ENCODE measurements at places on chromosomes 11 and 22.

DNA sequence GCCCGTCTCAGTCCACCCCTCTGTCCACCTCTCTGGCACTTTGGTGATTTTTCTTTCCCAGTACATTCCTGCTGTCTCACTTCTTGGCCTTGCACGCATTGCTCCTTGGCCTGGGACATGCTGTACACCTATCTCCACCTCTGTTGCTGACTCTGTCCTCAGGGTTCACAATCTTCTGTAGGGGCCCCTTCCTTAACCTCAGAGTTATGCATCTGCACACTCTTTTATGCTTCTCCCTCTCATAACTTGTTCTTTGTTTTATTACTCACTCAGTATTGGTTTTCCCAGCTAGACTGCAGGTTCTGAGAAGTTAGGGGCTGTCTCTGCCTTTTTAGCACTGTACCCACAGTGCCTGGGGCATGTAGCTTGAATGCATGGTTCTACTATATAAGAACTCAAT lies 139.1 kb upstream of the MTMR2 start:
- DNase-seq = no peak

DNA sequence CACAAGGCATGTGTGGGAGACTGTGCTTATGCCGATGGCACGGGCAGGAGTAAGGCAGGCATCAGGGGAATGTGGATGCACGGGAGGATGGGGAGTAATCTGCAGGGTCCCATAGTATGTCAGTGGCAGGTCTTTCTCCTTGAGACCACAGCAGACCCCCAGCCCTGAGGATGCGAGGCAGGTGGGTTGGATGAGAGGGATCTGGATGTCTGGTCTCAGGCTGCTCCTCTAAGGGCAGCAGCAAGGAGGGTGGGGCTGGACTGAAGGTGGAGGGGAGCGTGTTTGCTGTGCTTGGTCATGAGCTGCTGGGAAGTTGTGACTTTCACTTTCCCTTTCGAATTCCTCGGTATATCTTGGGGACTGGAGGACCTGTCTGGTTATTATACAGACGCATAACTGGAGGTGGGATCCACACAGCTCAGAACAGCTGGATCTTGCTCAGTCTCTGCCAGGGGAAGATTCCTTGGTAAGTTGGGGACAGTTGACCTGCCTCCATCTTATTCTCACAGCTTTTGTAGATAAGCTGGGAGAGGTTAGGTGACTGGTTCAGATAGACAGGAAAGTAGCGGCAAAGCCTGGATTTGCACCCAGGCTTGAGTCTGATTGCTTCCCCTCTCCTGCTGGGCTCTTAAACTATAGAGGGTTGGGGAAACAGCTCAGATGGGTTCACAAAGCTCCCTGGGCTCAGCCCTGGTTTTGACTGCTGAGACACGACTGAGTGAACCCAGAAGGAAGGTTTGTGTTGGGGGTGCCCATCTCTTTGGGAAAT lies at the start of gene APOL1:
Gene APOL1, plus strand, starts transcription at position 380 of the 769 bp plus-strand sequence. CDS start 1,823 bp downstream, outside the sequence.
- DNase-seq = no peak

GRCh38 chr11:18490319-18490718 lies 34.7 kb downstream of the LDHAL6A start:
- DNase-seq = no peak

- no peak for DNase-seq
Observed at GRCh38 chr11:19168090-19168489, 33.7 kb downstream of the CSRP3 start.

- no peak for DNase-seq
Observed at GRCh38 chr11:126337474-126338241, 17.8 kb upstream of the ST3GAL4 start.

- no peak for DNase-seq
Observed at GRCh38 chr11:7444091-7444981, 41.0 kb upstream of the OLFML1 start.

- DNase-seq = no peak
Observed at GRCh38 chr11:83044958-83045712, 26.6 kb downstream of the RAB30 start.

- peak; percentile 24 for DNase-seq
Observed at GRCh38 chr11:77473801-77474683, at the start of gene PAK1. Gene PAK1 (minus strand): TSS chr11:77474094. CDS start chr11:77392520, 81,574 bp downstream.

DNA sequence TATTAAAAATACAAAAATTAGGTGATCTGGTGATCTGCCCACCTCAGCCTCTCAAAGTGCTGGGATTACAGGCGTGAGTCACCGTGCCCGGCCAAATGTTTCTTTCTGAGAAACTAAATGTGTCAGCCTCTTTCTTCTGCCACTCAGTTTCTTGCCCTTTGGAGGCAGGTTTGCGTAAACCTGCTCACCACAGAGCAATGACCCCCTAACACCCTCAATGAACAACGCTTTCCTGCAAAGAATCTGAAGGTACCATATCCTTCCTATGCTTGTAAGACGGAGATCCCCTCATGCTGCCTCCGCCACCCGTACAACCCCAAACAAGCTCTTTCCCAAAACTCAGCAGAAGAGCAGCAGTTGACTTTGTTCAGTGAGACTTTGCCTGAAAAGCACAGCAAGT lies 38.7 kb upstream of the TTLL12 start:
- DNase-seq = no peak

DNA sequence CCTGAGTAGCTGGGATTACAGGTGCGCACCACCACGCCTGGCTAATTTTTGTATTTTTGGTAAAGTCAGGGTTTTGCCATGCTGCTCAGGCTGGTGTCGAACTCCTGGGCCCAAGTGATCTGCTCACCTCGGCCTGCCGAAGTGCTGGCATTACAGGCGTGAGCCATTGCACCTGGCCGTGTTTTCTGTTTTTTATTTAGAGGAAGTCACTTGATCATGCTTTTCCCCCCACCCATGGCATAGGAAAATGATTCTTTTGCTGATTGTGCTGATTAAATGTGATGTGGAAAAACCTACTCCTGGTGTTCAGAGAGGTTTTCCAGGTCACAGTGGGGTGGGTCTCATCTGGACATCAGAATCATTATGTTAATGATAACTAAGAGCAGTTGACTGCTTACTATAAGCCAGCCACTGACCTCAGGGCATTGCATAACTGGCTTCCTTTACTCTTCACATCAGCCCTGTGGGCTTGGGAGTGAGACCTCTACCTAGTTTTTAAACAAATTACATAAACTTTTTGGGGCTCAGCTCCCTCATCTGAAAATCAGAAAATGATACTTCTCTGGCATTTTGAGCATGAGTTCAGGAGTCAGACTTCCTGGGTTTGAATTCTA lies 71.0 kb downstream of the PTPRJ start:
- no peak for DNase-seq

- peak; percentile 5 for DNase-seq
Observed at GRCh38 chr11:13335319-13335718, 57.7 kb downstream of the BMAL1 start.

GRCh38 chr11:130554241-130555055 lies 106.0 kb downstream of the ADAMTS15 start:
- DNase-seq = no peak

DNA sequence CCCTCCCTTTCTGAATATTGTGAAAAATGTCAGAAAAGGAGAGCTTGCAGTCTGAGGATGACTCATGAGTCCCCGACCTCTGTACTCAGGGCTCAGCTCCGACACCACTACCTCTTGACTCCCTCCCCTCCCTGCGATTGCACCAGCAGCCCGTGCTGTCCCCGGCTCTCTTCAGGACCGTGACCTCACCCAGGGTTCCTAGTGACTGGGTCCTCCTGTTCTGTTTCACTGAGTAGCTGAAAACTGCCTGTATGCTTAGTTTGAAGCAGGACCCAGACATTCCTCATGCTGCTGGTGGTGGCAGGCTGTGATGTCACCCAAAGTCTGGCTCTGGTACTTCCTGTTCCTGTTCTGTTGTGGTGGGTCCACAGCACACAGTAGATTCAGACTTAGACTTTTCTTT lies 11.7 kb downstream of the PHRF1 start:
- DNase-seq = no peak

GRCh38 chr11:46710821-46711269 lies 8.2 kb upstream of the F2 start:
- no peak for DNase-seq

GRCh38 chr11:96272529-96273222 lies 70.3 kb downstream of the MAML2 start:
- no peak for DNase-seq

GRCh38 chr11:86636275-86636674 lies 36.1 kb downstream of the ME3 start:
- no peak for DNase-seq

DNA sequence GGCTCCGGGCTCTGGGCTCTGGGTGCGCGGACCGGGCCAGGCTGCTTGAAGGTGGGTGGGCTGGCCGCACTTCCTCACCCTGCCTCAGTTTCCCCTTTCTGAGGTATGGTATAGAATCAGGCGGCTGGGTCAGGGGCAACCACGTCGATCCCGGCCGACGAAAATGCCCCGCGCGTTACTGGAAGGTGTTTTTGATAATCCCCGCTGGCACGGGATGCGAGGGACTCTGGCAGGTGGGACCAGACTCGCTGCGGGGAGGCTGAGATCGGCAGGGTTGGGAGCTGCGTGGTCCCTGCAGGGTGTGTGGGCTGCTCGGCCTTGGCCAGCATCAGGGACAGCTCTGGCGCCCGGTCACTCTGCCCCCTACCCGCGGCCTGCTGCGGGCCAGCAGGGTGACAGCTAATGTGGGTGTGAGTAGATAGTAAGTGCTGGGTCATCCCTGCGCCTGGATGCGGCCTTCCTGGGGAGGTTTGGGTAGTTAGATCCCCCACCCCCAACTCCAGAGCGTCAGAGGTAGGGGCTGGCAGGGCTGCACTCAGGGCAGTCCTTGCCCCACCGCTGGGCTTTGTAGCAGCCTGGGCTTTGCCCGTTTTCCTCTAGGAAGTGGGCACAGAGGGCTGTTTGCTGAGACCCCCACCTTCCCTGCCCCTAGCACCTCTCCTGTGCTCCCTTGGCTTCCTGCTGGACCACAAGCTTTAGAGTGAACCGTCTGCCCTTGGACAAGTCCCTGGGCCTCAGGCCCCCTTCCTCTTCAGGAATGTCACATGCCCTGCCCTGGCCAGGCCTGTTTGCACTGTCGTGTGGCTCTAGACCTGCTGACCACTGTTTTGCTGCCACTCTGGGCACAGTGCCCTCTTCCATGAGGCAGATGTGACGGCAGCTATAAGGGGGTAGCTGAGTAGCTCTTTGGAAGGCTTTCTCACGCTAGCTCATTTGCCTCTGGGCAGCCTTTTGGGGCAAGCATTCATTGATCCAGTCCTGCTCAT lies 579 bp downstream of the TANGO2 start:
- no peak for DNase-seq

DNA sequence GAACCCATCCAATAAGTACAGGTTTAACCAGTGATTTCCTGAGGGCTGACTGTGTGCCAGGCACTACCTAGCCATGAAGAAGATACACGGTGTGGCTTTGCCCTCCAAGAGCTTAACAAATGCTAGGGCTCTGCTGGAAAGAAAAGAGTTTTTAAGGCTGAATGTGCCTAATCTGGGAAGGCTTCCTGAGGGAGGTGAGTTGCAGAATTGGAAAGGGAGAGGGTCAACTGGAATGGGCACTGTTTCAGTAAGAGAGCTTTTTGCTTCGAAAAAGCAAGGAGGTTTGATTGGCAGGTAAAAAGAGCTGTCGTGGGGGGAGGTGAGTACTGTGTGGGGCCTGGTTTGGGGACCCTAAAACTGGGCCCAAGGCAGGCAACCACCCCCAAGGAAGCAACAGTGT lies 2.7 kb downstream of the FAM83F start:
- no peak for DNase-seq

- DNase-seq = no peak
Observed at GRCh38 chr11:122226810-122227379, 110.9 kb upstream of the BLID start.

DNA sequence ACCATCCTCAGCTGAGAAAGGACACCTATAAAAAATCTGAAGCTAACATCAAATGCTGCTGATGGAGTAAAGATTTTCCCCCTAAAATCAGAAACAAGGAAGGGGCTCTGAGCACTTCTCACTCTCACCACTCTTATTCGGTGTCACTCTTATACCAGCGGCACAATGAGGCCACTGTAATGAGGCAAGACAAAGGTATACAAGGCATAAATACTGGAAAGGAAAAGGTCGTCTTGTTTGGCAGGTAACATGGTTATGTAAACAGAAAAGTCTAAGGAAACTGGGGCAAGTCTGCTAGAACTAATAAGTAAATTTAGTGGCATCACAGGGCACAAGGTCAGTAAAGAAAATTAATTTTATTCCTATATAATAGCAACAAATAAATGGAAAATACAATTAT lies 8.1 kb upstream of the MOB2 start:
- no peak for DNase-seq

DNA sequence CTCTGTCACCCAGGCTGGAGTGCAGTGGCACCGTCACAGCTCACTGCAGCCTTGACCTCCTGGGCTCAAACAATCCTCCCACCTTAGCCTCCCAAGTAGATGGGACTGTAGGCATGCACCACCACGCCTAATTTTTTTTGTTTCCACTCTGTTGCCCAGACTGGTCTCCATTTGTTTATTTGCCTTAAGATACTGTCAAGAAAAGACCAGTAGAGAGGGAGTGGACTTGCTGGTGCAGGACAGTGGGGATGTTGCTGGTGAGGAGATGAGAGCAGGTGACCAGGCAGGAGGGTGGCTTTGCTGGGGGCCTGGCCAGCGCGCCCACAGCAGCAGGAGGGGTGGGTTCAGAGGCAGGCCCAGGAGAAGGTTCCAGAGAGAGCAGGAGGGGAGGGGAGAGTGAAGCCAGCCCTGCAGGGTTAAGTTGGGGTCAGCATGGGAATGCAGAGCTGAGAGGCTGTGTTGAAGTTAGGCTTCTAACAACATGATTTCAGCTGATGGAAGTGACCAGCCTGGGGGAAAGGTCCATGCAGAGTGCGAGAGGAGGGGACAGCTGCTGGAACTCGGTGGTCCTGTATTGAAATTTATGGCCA lies 35.8 kb downstream of the NADSYN1 start:
- DNase-seq = no peak

DNA sequence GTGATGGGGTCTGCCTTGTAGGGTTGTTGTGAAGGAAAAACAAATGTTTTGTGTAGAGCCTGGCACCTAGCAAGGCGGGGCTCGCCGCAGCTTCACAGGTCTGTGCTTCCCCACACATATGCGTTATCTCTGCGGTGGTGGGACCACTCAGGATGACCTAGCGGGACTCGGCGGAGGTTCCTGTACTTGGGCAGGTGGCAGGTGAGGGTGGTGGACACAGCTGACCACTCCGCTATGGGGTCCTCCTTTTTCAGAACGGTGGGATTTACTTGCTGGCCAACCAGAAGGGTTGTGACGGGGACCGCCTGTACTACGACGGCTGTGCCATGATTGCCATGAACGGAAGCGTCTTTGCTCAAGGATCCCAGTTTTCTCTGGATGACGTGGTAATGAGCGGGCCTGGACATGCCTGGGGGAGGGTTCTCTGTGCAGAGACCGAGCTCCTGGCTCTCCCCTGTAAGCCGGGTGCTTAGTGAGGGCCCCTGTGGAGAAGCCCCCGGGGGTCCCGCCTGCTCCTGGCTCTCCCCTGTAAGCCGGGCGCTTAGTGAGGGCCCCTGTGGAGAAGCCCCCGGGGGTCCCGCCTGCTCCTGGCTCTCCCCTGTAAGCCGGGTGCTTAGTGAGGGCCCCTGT lies 21.3 kb downstream of the NADSYN1 start:
- no peak for DNase-seq

GRCh38 chr22:49356428-49356827 lies 471.2 kb downstream of the BRD1 start:
- no peak for DNase-seq

- DNase-seq = no peak
Observed at GRCh38 chr11:127656116-127656836, 655.7 kb upstream of the KIRREL3 start.

- no peak for DNase-seq
Observed at GRCh38 chr11:70489276-70489675, 90.9 kb downstream of the CTTN start.

- no peak for DNase-seq
Observed at GRCh38 chr11:2867722-2868505, 17.7 kb downstream of the CDKN1C start.
